Stimulated activated CD8-positive, alpha-beta memory T cell treated with anti-CD3 and anti-CD28 coated beads, Interleukin-4, amount 100 ng/mL, for 4 hours (primary cell): ENCODE measurements at places on chromosomes 6 and 20.

- no peak for DNase-seq
Observed at GRCh38 chr6:26258212-26258977, 106.6 kb upstream of the BTN3A2 start.

- DNase-seq = no peak
Observed at GRCh38 chr6:17035257-17036064, 66.4 kb upstream of the STMND1 start.

DNA sequence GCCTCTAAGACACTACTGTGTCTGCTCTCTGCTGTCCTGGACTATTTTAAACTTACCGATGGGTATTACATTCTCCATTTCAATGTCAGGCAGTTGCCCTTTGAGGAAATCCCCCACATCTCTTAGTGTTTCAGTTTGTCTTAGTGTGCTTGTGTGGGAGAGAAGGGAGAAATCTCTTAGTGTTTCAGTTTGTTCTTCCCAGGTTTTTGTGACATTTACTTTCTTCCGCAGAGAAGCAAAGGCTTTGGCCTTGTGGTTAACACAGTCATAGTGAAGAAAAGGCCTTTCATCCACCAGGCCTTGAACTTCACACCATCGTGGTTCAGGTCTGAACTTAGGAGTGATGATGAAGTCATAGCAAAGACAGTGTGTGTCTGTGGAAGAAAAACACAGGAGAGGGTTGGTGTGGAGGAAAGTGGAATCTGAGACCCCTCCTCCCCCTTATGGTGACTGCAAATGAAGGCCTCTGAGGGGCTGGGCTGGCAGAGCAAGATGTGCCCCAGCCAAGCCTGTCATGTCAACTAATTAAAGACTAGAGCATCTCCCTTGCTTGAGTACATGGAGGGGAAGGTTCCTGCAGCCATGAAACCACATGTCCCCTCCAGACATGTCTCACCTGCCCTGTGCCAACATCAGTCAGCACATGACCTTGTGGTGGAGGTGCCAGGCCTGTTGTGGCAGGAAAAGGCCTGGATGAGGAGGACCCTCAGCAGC lies 23.9 kb downstream of the RAET1L start:
- DNase-seq = no peak

DNA sequence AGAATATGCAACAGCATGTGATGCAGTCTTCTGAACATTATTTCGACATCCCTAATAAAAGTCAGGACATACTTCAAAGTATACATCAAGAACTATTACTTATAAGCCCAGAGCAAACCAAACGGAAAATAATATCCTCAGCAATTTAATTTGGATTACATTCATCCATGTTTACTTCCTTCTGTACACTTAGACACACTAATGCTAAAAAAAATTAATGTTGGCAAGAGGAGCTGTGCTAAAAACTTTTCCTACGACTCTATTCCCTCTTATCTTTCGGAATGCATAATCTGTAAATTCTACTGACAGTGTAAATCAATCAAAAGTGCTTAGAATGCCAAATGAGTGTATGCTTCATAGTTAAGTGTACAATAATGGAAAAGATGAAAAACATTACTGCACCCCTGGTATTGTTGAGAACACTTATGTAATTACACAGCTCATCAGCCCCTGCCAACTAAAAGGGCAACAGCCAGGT lies 301.2 kb upstream of the HSF2 start:
- DNase-seq = no peak

DNA sequence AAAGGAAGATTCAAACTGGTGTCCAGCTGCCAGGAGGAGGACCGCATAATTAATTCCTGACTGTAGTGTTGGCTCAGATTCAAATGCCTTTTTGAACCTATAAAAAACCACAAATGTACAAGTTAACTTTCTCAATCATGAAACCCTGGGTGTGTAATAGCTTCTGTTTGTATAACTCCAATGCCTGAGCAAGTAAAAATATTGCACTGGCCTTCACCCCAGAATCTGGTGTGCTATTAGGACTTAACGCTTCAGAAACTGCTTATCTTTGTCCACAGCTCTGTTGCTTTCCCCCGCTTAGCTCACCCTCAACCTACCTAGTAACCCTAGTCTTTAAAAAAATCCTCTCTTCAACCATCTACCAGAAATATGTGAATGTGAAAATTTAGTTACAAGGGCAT lies 119.1 kb upstream of the MAP7 start:
- DNase-seq = no peak

- no peak for DNase-seq
Observed at GRCh38 chr6:47524136-47524845, 46.7 kb downstream of the CD2AP start.

GRCh38 chr6:167467793-167468431 lies 143.0 kb downstream of the TTLL2 start:
- DNase-seq = no peak

DNA sequence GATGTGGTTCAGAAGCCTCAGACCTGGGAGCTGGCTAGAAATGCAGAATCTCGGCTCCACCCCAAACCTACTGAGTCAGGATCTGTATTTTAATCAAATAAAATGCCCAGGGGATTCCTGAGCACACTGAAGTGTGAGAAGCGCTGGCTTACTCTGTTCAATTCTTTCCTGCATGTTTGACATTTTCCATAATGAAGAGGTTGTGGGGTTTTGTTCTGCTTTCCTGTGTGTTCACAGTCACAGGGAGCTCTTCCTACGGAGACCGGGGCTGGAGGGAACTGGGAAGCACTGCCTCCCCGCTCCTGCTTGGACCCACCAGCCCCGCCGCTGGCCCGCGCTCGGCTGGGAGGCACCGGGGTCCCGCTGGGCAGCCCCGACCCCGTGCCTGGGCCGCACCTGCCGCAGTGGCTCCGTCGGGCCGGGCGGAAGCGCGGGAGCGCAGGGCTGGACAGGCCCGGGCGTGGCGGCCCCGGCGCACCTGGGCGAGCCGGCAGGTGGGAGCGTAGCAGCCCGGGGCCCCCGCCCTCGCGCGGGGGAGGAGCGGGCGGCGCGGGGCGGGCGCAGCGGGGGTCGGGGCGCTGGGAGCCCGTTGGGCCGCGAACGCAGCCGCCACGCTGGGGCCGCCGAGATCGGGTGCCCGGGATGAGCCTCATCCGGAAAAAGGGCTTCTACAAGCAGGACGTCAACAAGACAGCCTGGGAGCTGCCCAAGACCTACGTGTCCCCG lies at the start of gene MAPK13:
MAPK13 (plus strand) TSS at position 573 of the 726 bp plus-strand sequence; CDS start at position 643, 70 bp downstream.
- DNase-seq = no peak

DNA sequence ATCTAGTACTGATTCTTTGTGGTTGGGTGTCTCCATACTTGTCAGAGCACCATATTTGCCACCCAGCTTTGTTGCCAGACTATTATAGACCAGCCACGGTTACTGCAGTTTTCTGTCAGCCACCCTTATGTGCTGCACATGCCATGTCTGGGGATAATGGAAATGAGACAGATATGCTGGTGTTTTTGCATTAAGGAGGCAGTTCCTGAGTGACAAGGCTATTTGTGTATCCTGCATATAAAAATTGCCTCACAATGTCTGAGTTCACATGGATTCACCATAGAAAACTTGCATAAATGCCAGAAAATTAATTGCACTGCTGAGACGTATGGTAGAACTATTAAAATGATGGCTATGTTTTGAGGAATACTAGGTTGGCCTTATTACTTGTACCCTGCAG lies 51.8 kb downstream of the NKAIN2 start:
- no peak for DNase-seq

DNA sequence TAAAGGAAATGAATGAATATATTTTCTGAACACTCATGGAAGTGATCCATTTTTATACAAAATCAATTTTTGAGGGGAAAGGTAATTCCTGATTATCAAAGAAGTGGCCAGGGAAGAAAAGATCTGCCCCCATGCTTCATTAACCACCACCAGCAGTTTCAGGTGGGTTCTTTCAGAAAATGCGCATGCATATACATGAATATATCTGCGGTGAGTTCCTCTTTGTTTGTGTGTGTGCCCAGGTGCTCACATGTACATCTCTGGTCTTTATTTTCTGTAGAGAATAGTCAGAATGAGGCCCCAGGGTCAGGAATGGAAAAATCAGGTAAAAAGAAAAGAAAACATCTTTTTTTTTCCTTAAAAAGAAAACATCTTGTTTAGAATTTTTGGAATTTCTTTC lies 88.4 kb downstream of the SGK1 start:
- no peak for DNase-seq

- no peak for DNase-seq
Observed at GRCh38 chr6:43823879-43824702, 54.1 kb downstream of the VEGFA start.

- peak; percentile 51 for DNase-seq
Observed at GRCh38 chr20:50460608-50461267, 49.4 kb upstream of the PTPN1 start.

DNA sequence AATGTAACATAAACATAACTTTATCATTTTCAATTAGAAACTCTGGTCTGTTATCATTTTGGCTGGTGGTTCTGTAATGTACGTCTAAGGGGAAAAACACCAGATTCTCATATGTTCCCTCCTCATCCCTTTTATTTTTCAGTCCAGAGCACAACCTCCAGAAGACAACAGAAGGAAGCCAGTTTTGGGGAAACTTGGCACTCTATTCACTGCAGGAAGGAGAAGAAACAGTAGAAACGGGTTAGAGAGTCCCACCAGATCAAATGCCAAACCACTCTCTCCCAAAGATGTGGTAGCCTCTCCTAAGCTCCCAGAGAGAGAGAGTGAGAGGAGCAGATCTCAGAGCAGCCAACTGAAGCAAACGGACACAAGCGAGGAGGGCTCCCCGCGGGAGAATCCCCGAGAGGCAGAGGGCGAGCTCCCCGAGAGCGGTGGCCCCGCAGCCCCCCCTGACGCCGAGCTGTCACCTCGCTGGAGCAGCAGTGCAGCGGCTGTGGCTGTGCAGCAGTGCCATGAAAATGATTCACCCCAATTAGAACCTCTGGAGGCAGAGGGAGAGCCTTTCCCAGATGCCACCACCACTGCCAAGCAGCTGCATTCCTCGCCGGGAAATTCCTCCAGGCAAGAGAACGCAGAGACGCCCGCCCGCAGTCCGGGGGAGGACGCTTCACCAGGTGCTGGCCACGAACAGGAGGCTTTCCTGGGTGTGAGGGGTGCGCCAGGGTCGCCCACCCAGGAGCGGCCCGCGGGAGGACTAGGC lies 117.8 kb downstream of the RTN4IP1 start:
- DNase-seq = no peak

- no peak for DNase-seq
Observed at GRCh38 chr6:150738092-150738629, 127.3 kb upstream of the MTHFD1L start.

DNA sequence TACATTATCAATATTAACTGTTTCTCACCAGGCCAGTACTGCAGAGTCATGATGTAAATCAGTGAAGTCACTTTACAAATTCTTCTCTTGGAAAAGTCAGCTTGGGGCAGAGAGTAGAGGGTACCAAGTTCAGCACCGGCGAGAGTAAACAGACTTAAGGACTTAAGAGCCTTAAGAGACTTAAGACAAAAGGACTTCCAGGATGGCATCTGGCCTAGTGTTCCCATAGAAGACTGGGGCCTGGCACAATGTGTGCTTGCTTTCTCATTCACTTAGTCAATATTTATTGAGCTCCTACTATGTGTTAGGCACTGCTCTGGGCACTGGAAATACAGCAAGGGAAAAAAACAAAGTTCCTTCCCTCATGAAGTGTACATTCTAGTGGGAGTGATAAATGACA lies 1.4 kb upstream of the SNPH start:
- DNase-seq = no peak

DNA sequence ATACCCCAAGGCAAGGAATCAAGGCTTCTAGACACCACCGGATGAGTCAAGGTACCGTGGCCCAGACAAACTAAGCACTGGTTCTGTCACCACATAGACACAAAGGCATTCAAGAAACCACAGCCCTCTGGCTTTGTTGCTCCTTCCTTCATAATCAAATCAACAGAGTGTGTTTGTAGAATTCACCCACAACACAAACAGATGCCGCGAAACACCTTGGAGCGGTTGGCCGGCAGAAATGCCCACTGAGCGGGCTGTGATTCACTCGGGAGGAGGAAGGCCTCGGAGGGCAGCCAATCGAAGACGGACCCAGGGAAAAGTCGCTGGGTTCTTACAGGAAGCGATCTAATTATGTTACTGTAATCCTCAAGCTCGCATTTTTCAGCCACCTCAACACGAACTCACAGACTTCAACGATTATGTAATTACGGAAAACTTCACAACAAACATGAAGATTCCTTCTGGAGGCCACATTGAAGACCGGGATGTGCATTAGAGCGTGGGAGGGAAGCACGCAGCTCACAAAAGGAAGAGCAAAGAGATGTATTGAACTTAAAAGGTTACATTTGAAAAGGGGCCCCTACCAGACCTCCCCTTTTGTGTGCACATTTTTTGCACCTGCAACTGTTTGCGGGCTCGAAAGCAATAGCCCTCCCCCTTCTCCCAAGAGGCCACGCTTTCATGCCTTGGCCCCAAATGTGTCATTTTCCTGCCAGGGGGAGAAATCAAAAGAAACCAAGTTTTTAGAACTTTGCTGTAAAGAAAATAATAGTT lies 184.7 kb upstream of the PREP start:
- DNase-seq = no peak

DNA sequence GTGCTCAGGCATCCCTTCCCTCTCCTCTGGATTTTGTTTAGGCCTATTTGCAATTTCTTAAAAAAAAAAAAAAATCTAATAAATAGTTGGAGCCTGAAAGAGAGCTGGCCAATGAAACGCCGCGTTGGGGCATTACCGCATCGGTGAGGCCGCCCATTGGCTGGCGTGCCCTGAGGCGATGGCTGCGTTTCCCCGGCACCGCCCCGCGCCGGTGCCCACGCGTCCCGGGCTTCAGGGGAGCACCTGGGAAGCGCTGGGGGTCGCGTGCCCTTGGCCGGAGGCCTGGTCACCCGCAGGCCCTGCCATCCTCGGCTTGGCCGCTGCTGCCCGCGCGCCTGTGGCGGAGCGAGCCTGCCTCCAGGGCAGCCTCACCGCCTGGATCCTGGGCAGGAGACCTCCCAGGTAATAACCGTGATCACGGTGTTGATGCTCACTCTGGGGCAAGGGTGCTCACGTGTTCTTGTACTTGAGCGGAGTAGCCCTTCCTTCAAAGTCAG lies 155.4 kb downstream of the NRN1 start:
- peak; percentile 33 for DNase-seq

- DNase-seq = no peak
Observed at GRCh38 chr20:63363981-63364561, 2.9 kb upstream of the CHRNA4 start.

DNA sequence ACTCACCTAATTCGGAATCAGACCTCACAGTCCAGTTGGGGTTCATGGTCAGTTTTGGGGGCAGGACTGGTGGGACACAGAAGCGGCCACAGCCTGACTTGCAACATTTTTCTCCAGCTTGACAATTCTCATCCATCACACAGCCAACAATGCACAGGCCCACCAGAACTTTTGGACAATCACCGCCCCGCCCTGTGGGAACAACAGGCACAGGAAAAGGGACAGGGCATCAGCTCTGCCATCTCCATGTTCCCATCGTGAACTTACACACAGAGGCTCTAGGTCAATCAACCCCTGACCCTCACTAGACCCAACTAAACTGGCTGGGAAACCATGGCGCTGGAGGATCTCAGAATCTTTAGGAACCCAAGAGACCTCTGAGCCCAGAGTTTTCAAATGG lies 16.3 kb downstream of the WFDC3 start:
- no peak for DNase-seq

DNA sequence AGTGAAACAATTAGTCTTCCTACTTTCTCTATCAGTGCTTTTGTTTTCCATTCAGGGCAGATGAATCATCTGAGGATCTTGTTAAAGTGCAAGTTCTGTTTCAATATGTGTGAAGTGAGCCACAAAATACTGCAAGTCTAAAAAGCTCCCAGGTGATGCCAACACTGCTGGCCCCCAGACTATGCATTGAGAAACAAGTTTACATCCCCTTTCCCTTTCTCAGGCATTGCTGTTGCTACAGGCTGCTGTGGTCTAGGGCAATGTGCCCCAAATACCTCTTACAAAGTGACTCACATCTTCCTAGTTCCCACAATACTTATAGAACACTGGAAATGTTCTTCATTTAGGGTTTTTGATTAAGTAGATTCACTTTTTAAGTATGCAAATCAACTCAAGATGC lies 31.8 kb downstream of the ABRACL start:
- DNase-seq = no peak
